Activated CD4-positive, alpha-beta T cell treated with anti-CD3 and anti-CD28 coated beads, Interleukin-2, amount 10 ng/mL, durations not matched to agents 24 days and 14 days (primary cell): ENCODE measurements at places on chromosomes 13 and 19.
A peak's percentile ranks its signal among the peaks of the same experiment; 100 is the strongest.

DNA sequence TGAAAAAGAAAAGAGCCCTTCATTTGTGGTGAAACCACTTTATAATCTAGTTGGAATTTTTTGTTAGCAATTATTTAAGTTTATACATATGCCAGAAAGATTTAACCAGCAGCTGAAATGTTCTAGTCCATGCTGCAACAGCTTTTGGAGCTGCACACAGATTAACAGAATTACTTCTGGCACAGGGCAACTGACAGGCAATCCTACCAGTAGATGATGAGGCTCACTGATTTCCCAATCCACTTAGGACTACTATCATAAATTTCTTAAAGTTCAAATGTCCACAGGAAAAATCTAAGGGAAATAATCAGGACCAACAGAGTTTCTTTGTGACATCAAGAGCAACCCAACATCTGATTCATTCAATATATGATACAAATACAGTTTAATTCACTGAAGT is 78.8 kb downstream of the CRYL1 start:
- H3K36me3 ChIP-seq: peaks cover 12% of the 10 kb centered on the region
- peaks cover 4% of the 10 kb centered on the region for H3K27me3 ChIP-seq
- H3K4me1 ChIP-seq: peaks cover 9% of the 10 kb centered on the region

DNA sequence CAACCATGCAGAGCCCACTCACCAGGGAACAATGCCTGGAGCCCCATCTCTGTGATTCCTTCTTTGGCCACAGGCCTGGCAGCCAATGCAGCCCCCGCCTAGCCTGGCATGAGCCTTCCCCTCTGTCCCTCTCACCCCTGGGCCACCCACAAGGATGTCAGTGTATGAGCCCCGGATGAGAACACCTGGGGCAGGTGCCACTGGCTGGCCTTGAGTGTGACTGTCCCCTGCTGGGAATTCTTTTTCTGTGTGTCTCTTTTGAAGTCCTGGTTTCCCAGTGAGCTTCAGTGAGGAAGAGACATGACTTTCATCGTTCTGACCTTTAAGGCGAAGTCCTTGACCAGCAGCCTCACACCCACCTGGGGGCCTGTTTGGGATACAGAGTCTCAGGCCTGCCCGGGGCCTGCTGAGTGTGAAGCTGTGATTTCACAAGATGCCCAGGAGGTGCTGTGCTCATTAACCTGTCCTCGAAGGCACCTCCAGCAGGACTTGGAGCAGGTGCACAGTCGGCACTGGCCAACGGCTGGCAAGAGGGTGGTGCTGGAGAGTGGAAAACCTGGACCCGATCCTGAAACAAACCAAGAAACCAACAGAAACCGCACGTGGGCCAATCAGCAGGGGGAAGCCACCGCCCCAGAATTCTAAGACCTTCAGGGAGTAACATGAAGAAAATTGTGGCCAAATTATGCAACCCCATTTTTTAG is 27.4 kb upstream of the SPACA7 start:
- DNase-seq: no peak
- no peak overlapping the region for H3K4me3 ChIP-seq
- H3K4me1 ChIP-seq: peaks cover 4% of the 10 kb centered on the region
- H3K27ac ChIP-seq: no peak overlapping the region
- H3K27me3 ChIP-seq: peaks cover 33% of the 10 kb centered on the region
- H3K36me3 ChIP-seq: no peaks in the 10 kb centered on the region

GRCh38 chr19:41095703-41096102 is 7.5 kb downstream of the CYP2A13 start:
- no peak overlapping the region for H3K27ac ChIP-seq
- H3K4me1 ChIP-seq: no peaks in the 10 kb centered on the region
- DNase-seq: no peak
- peaks cover 24% of the 10 kb centered on the region for H3K27me3 ChIP-seq
- no peak overlapping the region for H3K4me3 ChIP-seq

DNA sequence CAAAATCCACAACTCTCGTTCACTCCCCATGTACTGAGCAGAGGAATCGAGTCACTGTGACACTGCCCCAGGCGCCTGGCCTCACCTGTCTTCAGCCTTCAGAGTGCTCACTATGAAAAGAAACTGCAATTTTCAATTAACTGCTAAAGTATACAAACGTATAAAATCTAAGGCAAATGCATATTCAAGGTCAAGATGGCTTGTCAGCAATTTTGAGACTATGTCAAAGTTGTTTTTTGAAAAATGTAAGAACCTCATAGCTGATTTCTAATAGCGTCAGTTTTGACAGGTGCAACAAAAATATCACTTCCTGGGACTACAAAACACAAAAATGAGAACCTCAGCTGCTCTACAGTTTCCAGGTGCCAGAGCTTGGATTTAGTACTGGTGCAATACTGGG is 31.4 kb downstream of the TUBGCP3 start:
- H3K27me3 ChIP-seq: no peaks in the 10 kb centered on the region
- H3K4me1 ChIP-seq: peaks cover 5% of the 10 kb centered on the region
- no peak for DNase-seq
- H3K36me3 ChIP-seq: peaks cover 57% of the 10 kb centered on the region
- no peak overlapping the region for H3K27ac ChIP-seq

- no peak overlapping the region for H3K27ac ChIP-seq
- peaks cover 54% of the 10 kb centered on the region for H3K36me3 ChIP-seq
- H3K4me1 ChIP-seq: no peaks in the 10 kb centered on the region
- DNase-seq: no peak
These were observed 11.7 kb downstream of the ZNF773 start for GRCh38 chr19:57511484-57511883.

DNA sequence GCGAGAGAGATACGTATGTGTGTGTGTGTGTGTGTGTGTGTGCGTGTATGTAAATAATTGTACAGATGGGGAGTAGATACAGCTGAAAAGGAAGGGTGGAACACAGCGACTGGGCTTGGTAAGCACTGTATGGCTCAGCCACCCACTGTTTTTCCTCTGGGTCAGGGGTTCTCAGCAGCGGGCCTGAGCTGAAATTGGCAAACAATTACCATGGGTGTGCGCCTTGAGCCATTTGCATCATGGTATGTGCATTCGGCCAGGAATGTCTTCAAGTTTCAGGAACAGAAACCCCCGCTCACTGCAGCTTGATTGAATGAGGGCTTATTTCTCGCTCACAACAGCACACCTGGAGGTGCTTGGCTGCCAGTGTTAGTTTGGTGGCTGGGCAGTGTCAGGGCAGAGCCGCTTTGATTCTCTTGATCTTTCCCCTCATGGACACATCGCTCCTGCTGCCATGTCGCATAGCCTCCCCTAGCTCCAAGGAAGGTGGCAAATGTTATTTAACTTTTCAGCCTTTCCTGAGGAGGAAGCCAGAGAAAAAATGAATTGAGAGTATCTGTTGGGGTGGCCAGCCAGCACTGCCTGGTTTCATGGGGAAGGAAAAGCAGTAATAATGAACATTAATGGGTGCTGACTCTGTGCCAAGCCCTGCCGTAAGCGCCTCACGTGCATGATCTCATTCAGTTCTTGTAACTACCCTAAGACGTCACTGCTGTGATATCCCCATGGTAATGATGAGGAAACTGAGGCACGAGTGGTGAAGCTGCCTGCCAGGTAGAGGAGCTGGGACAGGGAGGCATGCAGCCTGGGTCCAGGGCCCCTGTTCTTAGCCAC is 126.9 kb downstream of the SIPA1L3 start:
- no peak for DNase-seq
- H3K4me1 ChIP-seq: no peaks in the 10 kb centered on the region
- H3K27ac ChIP-seq: no peak overlapping the region
- H3K27me3 ChIP-seq: no peaks in the 10 kb centered on the region
- peaks cover 5% of the 10 kb centered on the region for H3K36me3 ChIP-seq
- no peak overlapping the region for H3K4me3 ChIP-seq

DNA sequence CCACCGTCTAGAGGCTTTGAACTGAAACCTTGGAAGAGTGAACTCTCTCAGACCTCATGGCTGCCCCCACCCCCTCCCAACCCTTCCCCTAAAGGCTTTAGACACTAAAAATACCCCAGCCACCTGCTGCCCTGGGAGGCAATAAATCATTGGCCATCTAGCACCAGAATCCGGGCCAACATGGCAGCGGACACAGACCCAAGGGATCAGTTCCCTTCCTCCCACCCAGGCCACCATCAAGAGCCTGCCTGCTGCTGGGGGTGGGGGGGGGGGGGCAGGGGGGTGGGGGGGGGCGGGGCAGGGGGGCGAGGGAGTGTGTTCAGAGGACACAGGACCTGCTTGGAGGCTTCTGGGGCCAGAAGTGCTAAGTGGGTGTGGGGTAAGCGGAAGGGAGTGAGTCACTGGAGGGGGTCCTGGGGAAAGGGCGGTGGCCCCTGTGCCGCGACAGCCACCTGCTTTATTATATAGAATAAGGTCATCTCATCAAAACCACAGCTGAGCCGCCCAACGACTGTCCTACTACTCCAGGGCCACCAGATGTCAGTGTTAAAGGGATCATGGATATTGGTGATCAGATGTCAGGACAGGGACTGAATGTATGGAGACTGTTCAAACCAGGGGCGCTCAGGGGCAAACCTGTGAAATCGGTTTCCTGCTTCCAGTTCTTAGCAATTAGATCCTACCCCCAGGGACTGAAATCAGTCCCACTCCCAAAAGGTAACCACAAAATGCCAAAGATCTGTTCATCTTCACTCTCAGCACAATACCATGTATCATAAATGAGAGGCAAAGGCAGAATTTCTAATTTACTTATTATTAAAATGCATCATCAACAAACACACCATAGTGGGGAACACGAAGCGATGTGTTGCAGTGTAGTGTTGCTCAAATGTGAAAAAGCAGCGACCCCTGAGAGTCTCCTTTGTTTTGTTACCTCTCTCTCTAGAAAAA is 24.3 kb downstream of the ARL11 start:
- peaks cover 4% of the 10 kb centered on the region for H3K4me1 ChIP-seq
- H3K27ac ChIP-seq: no peak overlapping the region
- H3K27me3 ChIP-seq: no peaks in the 10 kb centered on the region
- peaks cover 1% of the 10 kb centered on the region for H3K36me3 ChIP-seq
- H3K4me3 ChIP-seq: no peak overlapping the region

DNA sequence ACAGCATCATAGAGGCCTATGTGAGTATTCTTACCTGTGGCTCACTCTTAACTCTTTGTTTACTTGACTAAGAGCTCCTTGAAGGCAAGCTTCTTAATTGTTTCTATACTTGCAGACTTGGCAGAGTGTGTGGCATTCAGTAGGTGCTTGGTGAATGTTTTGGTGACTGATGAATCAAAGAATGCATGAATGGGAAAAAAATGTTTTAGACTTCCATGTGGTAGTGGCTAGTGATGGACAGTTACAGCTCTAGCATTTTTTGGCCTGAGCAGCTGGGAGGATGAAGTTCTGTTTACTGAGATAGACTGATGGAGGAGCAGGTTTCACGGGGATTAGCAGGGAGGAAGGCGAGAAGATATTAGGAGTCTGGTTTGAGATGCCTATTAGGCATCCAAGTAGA is 13.6 kb downstream of the HAS1 start:
- H3K4me1 ChIP-seq: peaks cover 8% of the 10 kb centered on the region
- DNase-seq: no peak
- H3K36me3 ChIP-seq: peaks cover 16% of the 10 kb centered on the region
- no peak overlapping the region for H3K27ac ChIP-seq
- H3K4me3 ChIP-seq: no peak overlapping the region

DNA sequence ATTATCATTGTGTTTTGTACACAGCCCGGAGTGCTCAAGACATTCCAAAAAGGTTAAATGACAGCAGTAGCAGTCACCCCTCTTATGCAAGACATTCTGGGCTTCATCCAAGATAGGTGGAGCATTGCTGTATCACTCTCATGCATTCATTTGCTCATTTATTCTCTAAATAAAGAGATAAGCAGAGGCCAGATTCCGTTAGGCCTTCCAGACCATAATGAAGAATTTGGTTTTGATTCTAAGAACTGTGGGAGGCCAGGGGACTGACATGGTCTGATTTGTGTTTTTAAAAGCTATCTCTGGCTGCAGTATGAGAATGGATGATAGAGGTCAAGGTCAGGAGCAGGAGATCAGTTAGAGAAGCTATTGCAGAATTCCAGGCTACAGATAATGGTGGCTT is 145.8 kb downstream of the KCNRG start:
- H3K27me3 ChIP-seq: peaks cover 53% of the 10 kb centered on the region
- no peak for DNase-seq

DNA sequence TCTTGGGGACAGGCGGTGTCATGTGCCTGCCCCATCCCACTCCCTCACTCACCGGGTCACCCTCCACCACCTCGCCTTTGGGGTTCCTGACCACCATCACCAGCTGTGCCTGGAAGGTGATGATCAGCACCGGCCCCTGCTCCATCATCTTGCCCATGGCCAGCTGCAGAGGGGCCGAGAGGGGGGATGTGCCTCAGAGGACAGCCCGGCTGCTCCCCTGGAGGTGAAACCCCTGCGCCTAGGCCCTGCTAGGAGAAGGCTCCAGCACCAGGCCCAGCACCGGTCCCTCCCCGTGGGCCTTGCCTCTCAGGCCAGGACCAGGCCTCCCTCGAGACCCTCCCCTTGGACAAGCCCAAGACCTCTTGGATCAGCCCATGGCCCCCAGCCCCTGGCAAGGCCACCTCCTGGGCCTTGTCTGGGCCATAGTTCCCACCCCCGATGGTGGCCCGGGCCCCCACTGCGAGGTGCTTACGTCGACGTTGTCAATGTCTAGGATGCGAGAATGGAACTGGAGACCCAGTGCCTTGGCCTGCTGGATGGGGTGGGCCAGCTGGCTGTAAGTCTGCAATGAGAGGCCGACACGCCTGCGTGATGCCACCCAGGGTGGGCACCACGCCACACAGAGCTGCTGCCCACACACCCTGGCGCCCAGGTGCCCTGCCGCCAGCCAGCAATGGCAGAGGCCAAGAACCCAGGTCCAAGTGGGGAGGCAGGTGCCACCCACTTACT is 1.8 kb upstream of the CTXN1 start:
- no peak overlapping the region for H3K4me3 ChIP-seq
- DNase-seq: peak; percentile 63
- no peaks in the 10 kb centered on the region for H3K27me3 ChIP-seq
- peaks cover 21% of the 10 kb centered on the region for H3K36me3 ChIP-seq
- H3K27ac ChIP-seq: no peak overlapping the region

DNA sequence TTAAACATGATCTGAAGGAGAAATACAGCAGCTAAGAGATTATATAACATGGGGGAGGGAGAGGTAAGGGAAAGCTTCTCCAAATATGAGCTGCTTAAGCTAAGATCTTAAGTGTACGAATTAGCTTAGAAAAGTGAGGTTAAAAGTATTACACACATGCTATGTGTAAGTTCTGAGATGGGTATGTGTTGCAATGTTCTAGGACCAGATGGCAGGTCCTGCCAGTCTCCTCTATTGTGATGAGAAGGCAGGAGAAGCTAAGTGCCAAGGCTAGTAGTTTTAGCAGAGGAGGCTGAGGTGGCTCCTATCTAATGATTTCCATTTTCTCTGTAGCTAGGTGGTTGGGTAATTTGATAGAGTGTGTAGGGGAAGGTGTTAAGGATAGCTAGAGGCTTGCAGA is 57.6 kb downstream of the MICU2 start:
- H3K27me3 ChIP-seq: no peaks in the 10 kb centered on the region
- H3K4me3 ChIP-seq: no peak overlapping the region
- H3K27ac ChIP-seq: no peak overlapping the region
- H3K36me3 ChIP-seq: peaks cover 16% of the 10 kb centered on the region
- no peak for DNase-seq

DNA sequence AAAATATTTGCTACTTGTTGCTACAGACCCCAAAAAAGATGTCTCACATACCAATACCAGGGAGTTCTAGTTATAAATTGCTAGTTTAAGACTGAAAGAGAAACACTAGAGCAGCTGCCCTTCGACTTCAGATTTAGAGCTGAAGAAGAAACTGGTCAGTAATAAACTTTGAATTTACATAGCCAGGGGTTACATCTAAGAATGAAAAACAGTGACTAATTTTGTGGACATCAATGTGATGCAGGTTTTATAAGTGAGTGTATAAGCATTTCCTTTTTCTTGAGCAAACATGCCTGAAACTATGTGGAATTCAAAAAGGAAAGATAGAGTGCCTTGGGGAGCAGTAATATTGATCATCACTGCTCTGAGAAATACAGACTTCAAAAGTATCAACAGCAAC is 724.9 kb upstream of the MIR17HG start:
- H3K4me3 ChIP-seq: no peak overlapping the region
- H3K4me1 ChIP-seq: no peaks in the 10 kb centered on the region
- H3K36me3 ChIP-seq: no peaks in the 10 kb centered on the region
- no peak for DNase-seq
- H3K27me3 ChIP-seq: no peaks in the 10 kb centered on the region
